Type B pancreatic cell (in vitro differentiated cells): ENCODE measurements at places on chromosomes 13 and 19. TPM values are rescaled to one million over a fixed set of nuclear protein-coding genes. Genes with fewer than 3 reads are reported as not detected.

The FFAR3 gene
- total RNA-seq = 0.34 and 0.45 TPM in 2 replicates

DNA sequence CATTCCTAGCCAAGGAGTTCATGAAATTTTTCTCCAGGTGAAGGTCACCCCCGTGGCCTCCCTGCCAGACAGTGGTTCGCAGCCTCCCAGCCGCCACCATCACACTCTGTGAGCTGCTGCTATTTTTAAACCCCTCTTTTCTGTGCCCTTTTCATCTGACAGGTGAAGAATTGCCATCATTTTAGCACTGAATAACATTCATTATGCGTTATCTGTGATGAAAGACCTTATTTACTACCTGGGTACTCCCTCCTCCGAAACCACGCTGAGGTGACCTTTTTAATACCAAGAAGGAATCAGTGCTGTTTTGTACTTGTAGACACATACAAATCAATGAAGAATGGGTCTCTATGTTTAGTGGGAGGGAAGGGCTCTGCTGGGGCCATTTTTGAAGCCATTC, 148.9 kb upstream of the GPR12 start:
- H3K4me3 ChIP-seq = no peak overlapping the region
- H3K27ac ChIP-seq = no peak overlapping the region
- no peaks in the 10 kb centered on the region for H3K36me3 ChIP-seq
- H3K27me3 ChIP-seq = peaks cover 15% of the 10 kb centered on the region
- DNase-seq = no peak

The POLRMT gene
- total RNA-seq = 52.2 and 59.8 TPM in 2 replicates

DNA sequence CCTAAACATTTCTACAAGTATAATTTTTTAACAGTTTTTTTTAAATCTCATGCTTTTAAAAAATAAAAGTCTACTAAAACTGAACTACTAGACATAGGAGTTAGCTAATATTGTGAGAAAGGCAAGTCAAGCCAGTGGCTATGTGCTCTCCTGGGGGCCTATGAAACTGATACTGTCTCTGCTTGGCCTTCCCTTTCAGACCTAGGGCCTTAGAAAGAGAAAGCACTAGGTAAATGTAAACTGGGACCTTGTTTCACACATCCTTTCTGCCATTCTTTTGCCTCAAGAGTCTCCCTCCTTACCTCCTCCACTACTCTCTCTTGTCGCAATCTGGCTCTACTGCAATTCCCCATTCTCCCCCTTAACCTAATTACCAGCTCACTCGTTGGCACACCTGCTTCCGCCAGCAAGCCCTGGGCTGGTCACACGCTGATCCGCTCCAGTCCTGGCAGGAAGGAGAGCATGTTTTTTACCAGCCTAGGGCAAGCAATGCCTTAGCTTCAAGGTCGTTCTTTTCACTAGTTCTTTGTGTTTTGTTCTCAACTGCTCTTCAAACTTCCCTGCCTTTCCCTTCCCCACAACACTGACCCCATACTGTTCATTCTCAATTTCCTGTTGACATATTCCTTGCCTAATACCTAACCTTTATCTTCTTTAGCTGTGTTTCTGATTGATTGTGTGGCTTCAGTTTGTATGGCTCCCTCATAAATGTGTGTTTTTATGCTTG, 23.1 kb downstream of the TBC1D4 start:
- peaks cover 16% of the 10 kb centered on the region for H3K4me1 ChIP-seq
- no peaks in the 10 kb centered on the region for H3K27me3 ChIP-seq
- H3K27ac ChIP-seq = peak overlapping the region; percentile 14
- no peak for DNase-seq
- H3K4me3 ChIP-seq = no peak overlapping the region

- no peak overlapping the region for H3K27ac ChIP-seq
- H3K4me3 ChIP-seq = no peak overlapping the region
- H3K4me1 ChIP-seq = no peaks in the 10 kb centered on the region
- DNase-seq = no peak
- H3K27me3 ChIP-seq = peaks cover 17% of the 10 kb centered on the region
Observed at GRCh38 chr19:54030895-54031586, 32.7 kb downstream of the VSTM1 start.

GRCh38 chr19:50516964-50517703, 3.4 kb upstream of the ASPDH start:
- no peak for DNase-seq
- no peak overlapping the region for H3K27ac ChIP-seq
- H3K4me1 ChIP-seq = no peaks in the 10 kb centered on the region
- H3K4me3 ChIP-seq = no peak overlapping the region

- no peaks in the 10 kb centered on the region for H3K27me3 ChIP-seq
- no peak for DNase-seq
- H3K27ac ChIP-seq = no peak overlapping the region
- no peaks in the 10 kb centered on the region for H3K36me3 ChIP-seq
Observed at GRCh38 chr19:54551950-54552912, 21.4 kb upstream of the LILRA2 start.

DNA sequence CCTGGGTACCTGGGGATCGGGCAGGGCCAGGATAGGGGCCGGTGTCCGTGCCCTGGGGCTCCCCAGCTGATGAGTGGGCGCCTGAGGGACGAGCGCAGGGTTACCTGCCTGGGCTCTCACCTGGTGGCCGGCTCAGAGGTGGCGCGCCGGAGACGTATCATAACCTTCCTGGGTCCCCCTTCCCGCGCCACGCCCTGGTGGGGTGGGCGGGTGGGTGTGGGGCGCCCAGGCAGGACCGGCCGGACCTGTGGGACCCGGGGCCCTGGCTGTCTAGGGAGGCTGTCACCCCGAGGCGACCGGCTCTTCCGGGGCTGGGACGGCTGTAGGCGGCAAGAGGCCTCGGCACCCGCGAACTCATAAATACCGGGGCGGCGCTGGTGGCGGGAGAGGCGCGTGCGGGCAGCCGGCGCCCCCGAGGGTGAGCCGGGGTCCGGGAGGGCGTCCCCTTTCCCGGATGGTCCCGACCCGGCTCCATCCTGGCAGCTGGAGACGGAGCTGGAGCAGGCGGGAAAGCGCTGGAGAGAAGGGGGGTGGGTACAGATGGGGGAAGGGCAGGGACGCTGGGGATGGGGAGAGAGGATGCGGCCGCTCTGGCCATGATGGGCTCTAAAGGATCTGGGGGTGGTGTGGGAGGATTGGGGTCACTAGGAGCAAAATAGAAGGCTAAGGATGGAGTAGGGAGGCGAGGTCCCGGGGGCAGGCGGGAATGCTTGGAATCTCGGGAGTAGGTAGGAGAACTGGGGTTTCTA, at the start of gene ACP7:
Gene ACP7 (plus strand): TSS at position 386 of the 749 bp plus-strand sequence. CDS start 902 bp downstream, outside the sequence.
- H3K4me1 ChIP-seq = peaks cover 7% of the 10 kb centered on the region
- H3K4me3 ChIP-seq = peak within 1 kb of the TSS; percentile 79
- H3K27ac ChIP-seq = no peak within 1 kb of the TSS
- peaks cover 63% of the 10 kb centered on the region for H3K27me3 ChIP-seq

The LSM14A gene
- 112 and 123 TPM in 2 replicates for total RNA-seq

The SHISA7 gene
- total RNA-seq = 0.05 and 0.22 TPM in 2 replicates

The SPRY2 gene
- 48.3 and 48.7 TPM in 2 replicates for total RNA-seq

DNA sequence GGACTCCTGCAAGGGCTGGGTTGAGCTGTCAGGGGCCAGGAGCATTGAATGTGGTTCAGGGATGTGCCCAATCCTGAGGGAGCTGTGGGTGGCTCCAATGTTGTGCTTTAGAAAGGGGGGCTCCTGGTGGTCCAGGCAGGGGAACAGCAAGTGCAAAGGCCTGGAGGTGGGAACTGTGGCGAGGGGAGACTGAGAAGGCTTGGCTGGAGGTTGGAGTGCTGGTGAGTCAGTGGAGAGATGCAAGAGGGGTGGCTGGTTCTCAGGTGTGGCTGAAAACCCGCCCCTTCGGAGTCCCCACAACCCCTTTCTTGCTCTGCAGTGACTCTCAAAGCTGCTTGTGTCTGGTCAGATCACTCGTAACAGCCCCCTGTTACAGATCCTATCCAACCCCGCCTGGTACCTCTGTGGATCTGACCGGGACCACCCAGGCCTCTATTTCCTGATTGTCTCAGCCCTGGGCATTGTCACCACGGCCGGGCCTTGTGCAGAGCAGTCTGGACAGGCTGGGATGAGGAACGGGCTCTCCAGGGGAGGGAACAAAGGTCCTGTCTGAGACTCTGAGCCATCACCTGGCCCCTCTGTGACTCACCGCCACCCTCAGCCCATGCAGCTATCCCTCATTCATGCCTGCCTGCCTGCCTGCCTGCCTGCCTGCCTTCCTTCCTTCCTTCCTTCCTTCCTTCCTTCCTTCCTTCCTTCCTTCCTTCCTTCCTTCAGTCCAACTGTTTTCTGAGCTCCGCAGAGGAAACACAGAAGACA, 1.4 kb upstream of the KCNN1 start:
- H3K4me1 ChIP-seq = no peaks in the 10 kb centered on the region
- H3K36me3 ChIP-seq = no peaks in the 10 kb centered on the region
- H3K4me3 ChIP-seq = peak overlapping the region; percentile 88
- H3K27ac ChIP-seq = peak overlapping the region; percentile 53
- peaks cover 21% of the 10 kb centered on the region for H3K27me3 ChIP-seq

DNA sequence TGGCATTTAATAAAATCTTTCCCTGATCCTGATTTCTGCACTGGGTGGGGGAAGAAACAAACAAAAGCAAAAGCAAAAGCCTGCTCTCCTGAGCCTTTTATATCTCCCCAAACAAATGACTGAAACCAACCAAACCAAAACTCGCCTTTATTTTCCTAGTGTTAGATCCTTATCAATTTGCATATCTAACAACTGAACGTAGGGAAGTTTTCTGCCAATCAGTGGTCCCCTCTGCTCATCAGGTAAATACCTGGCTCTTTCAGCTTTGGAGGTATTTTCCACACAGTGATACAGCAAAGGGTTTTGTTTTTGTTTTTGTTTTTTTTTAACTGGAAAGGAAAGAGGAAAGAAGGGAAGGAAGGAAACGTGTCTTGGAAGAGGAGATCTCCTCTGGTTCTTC, 3.3 kb downstream of the AMER2 start:
- H3K4me3 ChIP-seq = peak overlapping the region; percentile 50
- peaks cover 84% of the 10 kb centered on the region for H3K27me3 ChIP-seq
- peaks cover 7% of the 10 kb centered on the region for H3K4me1 ChIP-seq
- no peak overlapping the region for H3K27ac ChIP-seq
- no peak for DNase-seq
